ENCODE measurements at places on chromosomes 11 and 22.
A peak's percentile ranks its signal among the peaks of the same experiment; 100 is the strongest.

- DNase-seq: no peak
These were observed 185.3 kb upstream of the CTSC start for GRCh38 chr11:88522624-88523385.

- no peak for DNase-seq
These were observed 72.9 kb downstream of the CTTN start for GRCh38 chr11:70471254-70471653.

DNA sequence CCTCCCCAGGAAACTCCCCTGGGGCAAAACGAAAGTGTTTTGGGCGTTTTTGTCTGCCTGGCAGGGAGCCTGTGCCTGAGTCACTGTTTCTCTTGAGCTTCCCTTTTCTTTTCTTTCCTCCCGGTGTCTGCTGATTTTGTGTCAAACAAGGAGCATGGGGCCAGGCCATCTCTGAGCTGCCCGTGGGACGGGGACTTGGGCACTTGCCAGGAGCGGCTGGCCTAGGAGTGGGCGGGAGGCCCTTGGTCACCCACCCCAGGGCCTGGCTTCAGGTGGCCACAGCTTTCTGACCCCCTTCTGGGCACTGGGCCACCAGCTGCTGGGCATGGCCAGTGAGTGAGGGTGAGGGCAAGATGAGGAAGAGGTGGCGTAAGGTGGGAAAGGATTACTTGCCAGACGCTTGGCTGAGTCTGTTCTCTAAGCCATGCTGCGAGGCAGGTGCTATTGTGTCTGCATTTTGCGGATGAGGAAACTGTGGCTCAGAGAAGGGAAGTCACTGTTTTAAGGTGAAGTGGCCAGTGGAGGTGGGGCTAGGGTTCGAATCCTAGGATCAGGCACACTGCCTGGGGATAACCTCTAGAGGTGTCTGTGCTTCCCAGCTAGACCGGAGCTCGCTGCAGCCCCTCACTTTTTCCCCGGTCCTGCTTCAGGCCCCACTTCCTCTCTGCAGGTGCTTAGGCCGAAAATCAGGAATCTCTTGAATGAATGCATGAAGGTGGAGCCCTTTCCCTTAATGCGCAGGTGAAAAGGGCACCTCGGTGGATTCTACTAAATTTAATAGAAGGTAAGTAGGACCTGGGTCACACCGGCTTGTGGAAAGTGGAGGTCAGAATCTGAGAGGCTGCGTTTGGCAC lies 7.8 kb upstream of the NFAM1 start:
- no peak for DNase-seq

DNA sequence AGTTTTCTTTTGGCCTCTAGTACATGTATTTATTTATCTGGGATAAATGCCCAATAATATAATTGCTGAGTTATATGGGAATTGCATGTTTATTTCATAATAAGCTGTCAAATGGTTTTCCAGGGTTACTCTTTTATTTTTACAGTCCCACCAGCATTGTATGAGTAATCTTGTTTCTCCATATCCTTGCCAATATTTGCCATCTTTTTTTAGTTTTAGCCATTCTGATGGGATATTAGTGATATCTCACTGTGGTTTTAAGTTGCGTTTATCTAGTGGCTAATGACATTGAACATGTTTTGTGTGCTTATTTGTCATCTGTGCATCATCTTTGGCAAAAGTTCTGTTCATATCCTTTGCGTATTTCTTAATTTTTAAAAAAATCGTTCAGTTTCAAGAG lies 372.8 kb upstream of the CCDC179 start:
- DNase-seq: no peak

GRCh38 chr22:46362934-46363515 lies 27.5 kb downstream of the TRMU start:
- DNase-seq: no peak

- no peak for DNase-seq
These were observed 9.5 kb upstream of the RASSF10 start for GRCh38 chr11:12999597-12999996.

GRCh38 chr11:3170044-3170755 lies 5.1 kb upstream of the OSBPL5 start:
- DNase-seq: no peak

DNA sequence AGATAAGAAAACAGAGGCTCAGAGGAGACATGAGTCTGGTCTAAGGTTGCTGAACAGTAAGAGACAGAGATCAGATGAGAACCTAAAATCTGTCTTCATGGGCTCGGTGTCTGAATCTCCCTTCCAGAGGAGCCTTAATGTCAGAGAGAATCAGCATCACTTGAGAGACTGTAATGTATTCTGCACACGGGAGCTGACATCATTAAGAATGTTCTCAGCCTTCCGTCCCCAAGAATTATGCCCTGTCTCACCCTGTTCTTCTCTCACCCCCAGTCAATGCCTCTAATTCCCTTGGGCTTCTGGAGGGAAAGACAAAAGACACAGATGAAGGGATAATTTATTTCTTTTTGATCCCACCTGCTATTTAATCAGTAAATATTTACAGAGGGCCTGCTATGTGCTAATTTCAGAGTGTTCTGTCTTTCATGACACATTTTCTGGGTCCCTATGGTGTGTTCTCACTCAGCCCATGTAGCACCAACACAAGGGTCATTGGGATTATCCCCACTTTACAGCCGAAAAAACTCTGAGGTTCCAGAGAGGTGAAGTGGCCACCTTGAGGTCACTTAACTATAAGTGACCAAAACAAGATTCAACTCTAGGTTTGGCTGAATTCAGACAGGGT lies 61.8 kb downstream of the CD82 start:
- DNase-seq: peak; percentile 71

DNA sequence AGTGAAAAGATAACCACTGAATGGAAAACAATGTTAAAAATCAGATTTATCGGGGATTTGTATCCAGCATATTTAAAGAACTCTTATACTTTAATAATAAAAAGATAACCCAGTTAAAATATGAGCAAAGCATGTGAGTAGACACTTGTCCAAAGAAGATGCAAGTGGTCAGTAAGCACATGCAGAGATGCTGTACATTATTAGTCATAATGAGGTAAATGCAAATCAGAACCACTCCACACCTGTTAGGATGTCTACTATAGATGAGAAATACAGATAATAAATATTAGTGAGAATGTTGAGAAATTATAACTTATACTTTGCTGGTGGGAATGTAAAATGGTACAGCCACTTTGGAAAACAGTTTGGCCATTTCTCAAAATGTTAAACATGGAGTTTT lies 28.0 kb downstream of the QSER1 start:
- DNase-seq: no peak

- DNase-seq: no peak
These were observed 31.9 kb upstream of the ZC3H12C start for GRCh38 chr11:110061296-110061695.

GRCh38 chr11:78350646-78351165 lies 66.9 kb downstream of the GAB2 start:
- DNase-seq: no peak

- no peak for DNase-seq
These were observed 147.0 kb upstream of the API5 start for GRCh38 chr11:43164831-43165230.

DNA sequence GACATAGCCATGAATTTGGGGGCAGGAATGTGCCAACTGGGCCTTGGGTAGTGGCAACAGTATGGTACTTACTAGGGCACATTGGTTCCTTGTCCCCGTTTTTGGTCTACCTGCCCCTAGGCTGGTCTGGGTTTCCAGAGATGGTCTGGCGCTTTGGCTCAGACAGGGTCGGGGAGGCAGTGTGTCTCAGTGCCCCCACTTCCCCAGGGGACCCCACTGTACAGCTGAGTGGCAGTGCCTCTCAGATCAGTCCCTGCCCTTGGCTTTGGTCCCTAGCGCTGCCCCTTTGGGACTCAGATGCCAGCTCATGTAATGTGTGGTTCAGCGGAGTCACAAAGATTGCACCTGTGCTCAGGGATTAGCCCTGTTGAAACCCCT lies 3.3 kb downstream of the RIC8A start:
- no peak for DNase-seq

DNA sequence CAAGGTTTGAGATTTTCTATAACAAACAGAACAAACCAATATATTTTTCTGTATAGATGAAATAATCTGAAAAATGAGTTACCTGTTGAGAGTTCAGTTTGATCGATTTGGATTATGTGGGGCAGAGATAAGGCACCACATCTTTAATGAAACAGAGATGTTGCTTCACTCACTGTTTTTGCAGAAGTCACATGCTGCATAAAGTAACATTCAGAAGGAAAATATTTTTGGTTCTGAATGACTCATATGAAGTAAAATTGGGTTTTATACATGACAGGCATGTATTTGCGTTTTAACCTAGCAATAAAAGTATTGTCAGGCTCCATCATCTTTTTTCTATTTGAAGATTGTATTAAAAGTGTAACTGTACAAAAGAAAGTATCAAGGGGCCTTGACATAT lies 77.8 kb downstream of the BBOX1 start:
- no peak for DNase-seq

DNA sequence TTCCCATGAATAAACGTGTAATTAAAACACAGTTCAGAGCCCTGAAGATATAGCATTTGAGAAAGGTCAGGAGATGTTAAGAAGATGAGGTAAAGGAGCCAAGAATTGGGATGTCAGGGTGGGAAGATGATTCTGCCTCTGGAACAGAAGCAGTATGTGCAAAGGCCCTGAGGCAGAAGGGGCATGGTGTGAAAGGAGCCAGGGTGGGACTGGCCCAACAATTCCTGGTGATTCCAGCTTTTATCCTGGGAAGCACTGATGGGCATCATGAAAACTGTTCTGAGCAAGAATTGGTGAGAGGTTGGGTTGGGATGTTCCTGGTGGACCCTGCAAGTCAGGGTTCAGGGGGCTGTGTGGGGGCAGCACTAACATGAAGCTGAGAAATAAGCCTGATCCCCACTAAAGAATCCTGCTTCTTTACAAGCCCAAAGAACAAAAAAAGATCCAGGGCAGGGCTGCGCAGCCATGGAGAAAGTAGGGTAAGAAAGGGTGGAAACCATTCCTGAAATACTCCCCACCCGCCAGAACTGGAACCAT lies 2.5 kb upstream of the FXYD6 start:
- no peak for DNase-seq

DNA sequence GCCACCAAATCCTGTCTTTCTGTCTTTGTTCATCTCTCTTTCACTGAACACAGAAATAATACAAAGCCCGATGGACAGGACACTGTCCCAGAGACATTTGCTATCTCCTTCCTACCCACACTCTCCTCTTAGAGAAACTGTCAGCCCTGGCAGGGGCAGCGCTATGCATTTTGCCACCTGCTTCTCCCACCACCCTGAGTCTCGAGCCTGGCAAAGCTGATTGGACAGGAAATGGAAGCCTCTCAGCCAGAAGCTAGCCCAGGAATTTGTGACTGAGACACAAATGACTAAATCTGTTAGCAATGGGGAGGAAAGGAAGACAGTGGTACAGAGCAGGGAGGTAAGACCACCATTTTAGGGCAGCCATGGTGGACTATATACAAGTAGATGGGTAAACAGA lies 14.9 kb upstream of the GALNT18 start:
- no peak for DNase-seq

DNA sequence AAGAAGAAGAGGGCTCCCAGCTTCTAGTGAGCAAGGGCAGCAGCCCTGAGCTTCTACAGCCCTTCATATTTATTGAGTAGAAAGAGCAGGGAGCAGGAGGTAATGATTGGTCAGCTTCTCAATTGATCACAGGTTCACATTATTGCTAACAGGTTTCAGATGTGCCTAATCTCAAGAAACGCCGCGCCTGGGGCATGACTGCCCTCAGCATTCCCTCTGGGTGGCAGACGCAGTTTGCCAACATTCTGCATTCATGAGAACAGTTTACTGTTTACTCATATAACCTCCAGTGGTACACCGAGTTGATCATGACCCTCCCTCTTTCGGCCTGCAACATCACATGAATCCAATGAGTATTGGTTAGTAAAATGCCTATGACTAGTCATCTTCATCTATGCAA lies 4.7 kb upstream of the ZNF74 start:
- no peak for DNase-seq

DNA sequence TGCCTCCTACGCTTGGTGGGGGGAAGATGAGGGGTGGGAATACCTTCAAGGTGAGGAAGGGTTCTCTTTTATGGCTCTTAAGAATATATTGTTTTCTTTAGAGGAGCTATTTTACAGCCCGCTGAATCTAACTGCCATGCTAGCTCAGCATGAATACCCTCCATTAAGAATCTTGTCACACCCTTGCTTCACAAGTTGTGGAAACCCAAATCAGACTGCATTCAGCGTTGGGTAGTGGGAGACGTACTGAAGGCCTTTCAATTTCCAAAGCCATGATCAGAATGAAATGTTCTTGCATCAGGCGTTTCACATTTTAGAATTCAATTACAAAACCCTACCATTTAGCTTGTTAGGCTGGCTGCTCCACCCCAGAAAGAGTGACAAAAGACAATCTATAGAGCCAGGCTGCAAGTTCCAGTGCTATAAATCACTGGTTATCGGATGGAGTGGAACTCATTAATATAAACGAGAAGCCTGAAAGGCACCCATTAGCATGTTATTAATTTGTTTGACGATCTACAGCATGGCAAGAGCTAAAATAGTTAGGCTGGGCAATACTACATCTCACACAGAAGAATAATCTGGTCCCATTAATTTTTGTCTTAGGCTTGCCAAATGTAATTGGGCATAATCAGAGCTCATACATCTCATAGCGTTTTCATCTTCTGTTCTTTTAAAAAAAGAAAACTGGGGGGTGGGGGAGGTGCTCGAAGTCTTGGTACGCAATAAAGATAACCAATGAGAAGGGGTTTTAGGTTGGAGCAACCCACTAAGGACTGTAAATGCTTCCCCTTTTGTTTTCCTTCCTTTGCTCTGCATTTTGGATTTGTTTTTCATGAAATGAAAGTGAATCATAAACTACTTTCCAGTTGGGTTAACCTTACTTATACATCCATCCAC lies 57.5 kb downstream of the ABTB2 start:
- no peak for DNase-seq

DNA sequence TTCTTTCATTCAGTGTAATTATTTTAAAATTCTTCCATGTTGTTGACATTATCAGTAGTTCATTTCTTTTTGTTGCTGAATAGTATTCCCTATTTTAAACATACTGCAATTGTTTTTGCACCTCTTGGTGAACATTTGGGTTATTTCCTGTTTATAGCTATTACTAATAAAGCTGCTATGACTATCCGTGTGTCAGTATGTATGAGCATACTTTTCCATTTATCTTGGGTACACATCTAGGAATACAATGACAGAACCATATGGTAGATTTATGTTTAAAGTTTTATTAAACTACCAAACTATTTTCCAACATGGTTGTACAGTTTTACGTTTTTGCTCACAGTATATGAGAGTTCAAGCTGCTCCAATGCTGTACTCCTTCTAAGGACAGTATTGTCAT lies 22.0 kb upstream of the FIBIN start:
- DNase-seq: no peak

GRCh38 chr11:133251841-133252240 lies 280.5 kb downstream of the OPCML start:
- DNase-seq: no peak

GRCh38 chr11:117761993-117762392 lies 35.0 kb downstream of the DSCAML1 start:
- no peak for DNase-seq

- no peak for DNase-seq
These were observed 24.1 kb downstream of the RELT start for GRCh38 chr11:73400293-73400692.

DNA sequence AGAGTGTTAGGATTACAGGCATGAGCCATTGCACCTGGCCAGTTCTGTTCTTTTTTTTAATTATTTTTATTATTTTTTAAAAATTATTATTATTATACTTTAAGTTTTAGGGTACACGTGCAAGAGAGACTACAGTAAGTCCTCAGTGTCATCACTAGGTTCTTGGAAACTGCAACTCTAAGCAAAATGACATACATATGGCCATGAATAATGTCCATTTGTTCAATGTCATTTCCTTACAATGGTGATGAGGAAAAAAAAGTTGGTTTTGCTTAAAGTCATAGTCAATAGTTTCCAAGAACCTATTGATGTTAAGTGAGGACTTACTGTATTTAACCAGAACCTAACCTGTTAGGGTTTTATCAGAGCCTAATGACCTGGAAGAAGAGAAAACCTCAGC lies 29.4 kb upstream of the TOP3B start:
- DNase-seq: no peak
